ENCODE measurements at places on chromosomes 5 and 9.

DNA sequence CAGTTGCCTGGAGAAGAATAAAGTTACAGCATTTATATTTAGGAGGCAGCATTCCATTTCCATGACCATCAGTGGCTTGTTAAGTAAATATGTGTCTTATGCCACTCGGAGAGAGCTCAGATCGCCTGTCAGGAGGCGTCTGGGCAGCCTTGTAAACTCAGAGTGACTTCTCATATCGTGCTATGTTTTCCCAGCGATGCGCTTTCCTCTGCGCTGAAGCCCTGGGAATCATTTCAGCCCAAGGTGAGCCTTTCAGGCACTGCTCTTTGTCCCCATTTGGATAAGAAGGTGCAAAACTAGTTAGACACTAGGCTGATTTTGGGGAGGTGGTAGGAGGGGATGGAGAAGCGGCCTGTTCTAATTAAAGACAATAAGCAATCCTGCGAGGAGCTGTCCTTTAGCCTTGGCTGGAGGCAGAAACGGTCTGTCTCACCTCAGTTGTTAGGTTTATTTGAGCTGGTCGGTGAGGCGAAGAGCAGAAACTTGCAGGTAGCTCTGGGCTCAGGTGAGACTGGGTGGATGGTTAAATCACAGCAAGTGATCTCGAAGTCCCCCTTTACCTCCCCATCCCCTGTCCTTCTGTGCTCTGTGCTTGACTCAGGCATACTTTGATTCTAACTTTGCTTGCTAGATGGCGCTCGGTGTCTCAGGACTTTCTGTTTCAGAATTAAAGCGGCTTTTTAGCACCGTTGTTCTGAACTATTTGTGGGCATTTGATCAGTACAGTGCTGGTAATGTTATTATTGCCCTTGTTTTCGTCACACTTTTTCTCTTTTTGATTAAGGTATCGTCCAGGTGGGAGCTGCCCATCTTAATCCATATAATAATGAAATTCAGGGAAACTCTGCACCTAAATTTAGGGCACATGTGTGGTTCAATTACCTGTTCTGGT lies 24.6 kb downstream of the NR2F1 start:
- no peak for DNase-seq

- no peak for DNase-seq
These were observed 38.1 kb downstream of the AGXT2 start for GRCh38 chr5:35009657-35010056.

- no peak for DNase-seq
These were observed 214.4 kb upstream of the ACTBL2 start for GRCh38 chr5:57696825-57697570.

GRCh38 chr9:93684161-93684765 lies 107.9 kb downstream of the PHF2 start:
- DNase-seq = no peak

DNA sequence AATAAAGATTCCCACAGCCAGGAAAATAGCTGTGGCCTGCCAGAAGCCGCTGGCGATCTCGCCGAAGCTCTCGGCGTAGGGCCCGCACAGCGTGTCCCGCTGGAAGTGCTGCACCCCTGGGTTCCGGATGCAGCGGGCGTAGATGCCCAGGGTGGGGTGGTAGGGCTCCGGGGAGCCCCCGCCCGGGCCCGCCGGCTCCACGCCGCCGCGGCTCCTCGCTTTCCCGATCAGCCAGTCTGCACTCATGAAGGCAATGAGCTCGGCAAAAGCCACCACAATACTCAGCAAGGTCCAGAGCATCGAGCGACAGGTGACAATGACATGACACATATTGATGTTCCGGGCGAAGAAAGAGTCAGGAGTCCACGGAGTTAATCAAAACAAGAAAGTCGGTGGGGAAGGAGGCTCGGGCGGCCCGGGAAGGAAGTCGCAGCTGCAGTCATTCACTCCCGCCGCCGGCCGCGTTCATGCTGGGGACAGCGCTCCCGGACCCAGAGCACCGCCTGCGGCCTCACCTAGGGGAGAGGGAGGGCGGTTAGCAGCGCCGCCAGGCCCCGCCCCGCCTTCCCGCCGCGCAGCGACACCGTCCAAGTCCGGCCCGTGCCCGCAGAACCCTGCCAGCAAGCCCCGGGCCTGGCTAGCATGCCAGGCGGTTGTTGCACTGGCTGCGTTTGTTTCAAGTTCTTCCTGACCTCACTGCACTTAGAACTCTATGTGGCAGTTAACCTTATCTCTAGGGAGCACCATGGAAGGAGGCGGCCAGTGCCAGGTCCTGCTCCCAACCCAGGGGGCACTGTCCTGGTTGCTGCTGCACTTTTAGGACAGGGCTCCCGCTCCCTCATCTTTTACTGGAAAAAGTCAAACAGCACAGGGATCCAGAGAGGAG lies 138.4 kb downstream of the LHFPL2 start:
- no peak for DNase-seq

DNA sequence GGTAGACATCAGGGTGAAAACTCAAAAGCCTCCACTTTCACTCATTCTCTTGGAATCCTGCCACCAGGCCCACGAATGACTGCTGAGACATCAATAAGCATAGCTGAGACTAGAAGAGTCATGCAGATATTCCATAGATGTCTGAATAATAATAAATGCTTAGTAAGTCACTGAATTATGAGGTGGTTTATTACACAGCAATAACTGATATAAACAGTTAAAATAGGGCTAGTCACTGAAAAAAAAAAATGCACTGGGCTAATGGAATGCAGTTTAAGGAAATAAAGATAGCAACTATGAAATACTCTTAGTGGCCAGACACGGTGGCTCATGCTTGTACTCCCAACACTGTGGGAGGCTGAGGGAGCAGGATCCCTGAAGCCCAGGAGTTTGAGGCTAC lies 262.8 kb upstream of the CDH6 start:
- DNase-seq = no peak

- no peak for DNase-seq
These were observed 27.2 kb downstream of the SLC6A7 start for GRCh38 chr5:150217038-150217437.

DNA sequence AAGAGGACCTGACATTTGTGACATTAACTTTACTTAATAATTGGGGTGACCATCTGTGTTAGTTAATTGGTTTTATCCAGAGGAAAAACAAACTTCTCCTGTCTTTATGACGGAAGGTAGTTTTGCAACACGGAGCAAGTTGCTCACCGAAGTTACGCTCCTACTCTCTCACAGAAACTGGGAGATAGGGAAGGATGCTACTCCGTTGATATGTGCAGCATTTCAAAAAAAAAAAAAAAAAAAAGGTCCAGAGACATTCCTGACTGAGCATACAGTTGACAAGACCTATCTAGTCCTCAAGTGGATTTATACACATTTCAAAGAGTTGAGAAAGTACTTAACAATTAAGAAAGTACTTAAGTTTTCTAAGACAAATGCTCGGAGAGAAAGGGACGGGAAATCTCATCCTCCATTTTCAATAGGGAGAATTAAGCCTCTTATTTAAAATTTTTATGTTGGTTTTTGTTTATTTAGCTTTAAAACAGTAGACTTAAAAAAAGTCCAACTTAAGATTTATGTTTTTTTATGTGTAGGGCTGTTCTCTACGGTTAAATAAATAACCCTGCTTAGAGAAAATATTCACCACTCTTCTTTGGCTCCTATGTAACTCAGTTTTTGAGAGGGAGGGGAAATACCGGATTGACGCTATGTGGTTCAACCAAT lies 455 bp upstream of the FER start:
- DNase-seq = no peak

DNA sequence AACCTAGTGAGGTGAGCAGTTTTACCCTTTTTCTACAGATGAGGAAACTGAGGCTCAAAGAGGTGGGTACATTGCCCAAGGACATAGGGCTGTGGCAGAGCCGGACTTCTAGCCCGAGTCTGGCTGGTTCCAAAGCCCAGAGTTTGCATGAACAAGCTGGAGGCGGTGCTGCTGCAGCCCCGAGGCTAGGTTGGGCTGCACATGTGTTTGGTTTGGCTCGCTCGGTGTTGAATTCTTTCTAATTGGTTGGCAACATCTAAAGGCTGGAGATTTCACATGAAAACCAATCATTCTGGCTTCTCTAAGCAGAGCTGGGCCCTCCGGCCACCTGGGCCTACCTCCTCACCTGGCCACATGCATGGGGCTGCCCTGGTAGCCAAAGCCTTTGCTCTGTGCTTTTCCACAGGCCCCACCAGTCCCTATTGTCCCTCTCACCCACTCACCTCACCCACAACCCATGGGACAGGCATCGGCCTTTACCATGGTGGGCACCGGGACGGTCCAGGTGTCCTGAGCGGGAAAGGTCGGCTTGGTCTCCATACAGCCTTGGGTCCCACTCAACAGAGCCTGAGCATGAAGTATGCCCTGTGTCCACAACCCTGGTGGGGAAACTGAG lies 262.3 kb downstream of the NSG2 start:
- no peak for DNase-seq

- no peak for DNase-seq
These were observed 8.7 kb downstream of the FGF1 start for GRCh38 chr5:142677198-142677597.

DNA sequence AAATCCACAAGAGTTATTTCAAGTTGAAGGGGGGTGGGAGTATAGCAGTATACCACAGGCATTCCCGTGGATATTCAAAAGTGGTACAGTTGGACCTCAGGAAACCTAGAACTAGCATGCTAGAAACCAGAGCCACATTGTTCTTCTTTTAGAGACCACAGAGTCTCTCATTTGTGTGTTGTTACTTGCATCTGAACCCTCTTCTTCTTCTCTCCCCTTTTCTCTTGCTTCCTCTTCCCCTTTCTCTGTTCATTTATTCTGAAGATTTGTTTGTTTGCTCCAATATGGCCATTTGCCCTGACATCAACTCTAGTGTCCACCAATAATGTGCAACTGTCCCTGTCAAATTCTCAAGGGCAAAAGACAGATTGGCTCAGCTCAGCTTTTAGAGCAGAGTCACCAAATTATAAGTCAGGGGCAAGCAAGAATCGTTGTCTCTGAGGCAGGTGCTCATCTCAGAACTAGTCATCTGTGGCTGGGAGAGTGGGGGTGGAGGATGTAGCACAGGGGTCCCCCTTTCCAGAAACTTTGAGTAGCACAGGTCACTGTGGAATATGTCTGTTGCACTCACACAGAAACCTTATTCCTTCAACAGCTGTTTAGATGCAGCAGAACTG lies 321.1 kb downstream of the ARRDC3 start:
- DNase-seq = no peak

- DNase-seq = no peak
These were observed 7.5 kb downstream of the RPS14 start for GRCh38 chr5:150441813-150442698.

- no peak for DNase-seq
These were observed 13.4 kb upstream of the FANCC start for GRCh38 chr9:95330720-95331404.

GRCh38 chr9:277601-278295 lies 63.1 kb downstream of the DOCK8 start:
- DNase-seq = no peak

DNA sequence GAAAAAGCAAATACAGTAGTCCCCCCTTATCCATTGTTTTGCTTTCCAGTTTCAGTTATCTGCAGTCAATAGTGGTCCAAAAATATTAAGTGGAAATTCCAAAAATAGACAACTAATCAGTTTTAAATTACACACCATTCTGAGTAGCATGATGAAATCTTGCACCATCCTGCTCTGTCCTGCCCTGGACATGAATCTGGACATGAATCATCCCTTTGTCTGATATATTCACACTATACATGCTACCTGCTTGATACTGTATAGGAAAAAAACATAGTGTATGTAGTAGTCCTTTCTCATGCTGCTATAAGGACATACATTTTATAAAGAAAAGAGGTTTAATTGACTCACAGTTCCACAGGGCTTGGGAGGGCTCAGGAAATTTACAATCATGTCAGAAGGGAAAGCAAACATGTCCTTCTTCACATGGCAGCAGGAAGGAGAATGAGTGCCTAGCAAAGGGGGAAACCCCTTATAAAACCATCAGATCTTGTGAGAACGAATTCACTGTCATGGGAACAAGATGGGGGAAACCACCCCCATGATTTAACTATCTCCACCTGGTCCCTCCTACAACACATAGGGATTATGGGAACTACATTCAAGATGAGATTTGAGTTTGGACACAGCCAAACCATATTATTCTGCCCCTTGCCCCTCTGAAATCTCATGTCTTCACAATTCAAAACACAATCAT lies 153.9 kb downstream of the ARRDC3 start:
- DNase-seq = no peak

DNA sequence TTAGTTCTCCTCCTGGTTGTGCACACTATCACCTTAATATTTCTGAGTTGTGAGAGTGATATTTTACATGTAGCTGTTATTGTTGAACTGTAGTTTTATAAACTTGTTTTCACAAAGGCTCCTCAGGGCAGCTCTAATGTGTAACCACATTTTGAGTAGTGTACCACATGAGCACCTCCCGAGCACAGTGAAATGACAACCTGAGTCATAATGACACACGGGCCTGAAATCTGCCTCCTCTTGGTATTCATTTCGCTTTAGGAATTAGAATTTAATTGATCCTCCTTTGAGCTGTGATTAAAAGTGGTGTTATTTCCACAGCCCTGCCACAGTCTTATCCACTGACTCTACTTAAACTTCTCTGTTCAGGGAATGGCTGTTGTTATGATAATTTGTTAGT lies 7.9 kb downstream of the MTRR start:
- no peak for DNase-seq

GRCh38 chr9:91289244-91289643 lies 72.5 kb downstream of the AUH start:
- DNase-seq = no peak

GRCh38 chr9:106897236-106897635 lies 34.3 kb downstream of the ZNF462 start:
- no peak for DNase-seq

GRCh38 chr9:87016681-87017080 lies 69.4 kb upstream of the GAS1 start:
- DNase-seq = no peak

DNA sequence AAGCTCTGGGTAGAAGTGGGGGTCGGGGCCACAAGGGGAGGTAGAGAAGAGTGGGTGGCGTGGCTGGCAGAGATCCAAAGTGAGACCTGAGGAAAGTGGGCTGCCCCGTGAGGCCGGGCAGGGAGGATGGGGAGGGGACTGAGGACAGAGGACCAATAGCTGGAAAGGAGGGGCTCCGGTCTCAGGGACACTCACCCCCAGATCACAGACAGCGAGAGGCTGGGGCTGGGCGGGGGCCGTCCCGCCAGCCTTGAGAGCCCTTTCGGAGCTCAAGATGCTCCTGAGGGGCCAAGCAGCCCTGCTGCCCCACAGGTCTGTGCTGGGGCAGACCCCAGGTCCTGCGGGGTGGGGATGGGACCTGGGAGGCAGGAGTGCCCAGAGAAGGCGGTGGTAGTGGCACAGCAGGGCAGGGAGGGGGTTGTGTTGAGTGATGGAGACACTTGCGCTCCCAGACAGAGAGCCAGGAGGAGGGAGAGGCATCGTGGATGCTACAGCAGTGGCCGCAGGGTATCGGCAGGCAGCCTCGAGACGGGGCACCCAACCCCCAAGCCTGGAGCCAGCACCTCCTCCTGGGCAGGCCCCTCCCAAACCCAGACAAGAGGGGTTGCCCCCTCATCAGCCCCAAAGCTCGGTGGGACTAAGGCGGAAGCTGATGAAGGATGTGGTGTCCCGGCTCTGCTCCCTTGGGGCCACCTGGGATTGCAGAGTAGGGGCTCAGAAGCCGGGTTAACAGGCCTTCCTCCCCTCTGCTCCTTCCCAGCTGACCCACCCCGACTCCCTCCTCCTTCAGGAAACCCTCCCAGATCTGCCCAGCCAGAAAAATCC lies 3.4 kb downstream of the SARDH start:
- no peak for DNase-seq

Data from omental fat pad (tissue), 4 donors.